ENCODE measurements at places on chromosomes 3 and 15.

- DNase-seq, result no peak
Measured at GRCh38 chr15:62539236-62539635, 374.2 kb upstream of the C2CD4B start.

- DNase-seq, result no peak
Measured at GRCh38 chr3:189975391-189975990, 145.2 kb downstream of the P3H2 start.

- peak; percentile 30 for DNase-seq
Measured at GRCh38 chr3:36944012-36944640, 728 bp downstream of the TRANK1 start.

GRCh38 chr3:159171333-159171732, 369.5 kb downstream of the MFSD1 start:
- DNase-seq, result no peak

DNA sequence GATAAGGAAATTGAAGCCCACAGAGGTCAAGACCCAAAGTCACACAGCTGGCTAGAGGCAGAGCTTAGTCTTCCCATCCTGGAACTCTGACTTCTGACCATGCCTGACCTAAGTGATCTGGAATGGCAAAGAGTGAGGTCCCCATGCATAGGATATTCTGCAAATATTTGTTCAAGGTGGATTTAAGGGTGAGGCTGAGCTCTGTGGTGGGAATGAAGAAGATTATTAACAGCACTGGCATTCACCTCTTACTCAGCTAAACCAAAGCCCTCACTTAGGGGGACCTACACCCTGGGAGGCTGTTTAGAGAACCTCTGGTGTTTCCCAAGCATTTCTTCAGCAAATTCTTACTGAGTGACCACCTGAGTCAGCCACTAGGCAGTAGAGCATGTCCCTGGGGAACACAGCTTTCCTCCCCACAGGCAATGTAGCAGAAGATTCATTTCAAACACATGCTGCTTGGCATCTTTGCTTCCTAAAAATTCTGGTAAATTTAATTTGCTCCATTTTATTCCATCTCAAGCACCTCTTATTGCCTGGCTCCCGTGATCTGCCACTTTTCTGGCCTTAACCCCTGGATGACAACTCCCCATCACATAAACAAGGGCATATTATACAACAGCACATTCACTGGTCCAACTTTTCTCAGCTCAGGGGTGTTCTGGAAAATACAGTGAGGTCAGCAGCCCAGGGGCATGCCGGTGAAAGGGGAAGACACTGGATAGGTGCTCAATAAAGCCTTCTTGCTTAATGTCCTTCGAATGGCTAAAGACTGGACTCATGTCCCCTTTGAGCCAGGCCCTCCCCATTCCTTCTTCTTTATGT, 176.0 kb downstream of the ABHD5 start:
- DNase-seq, result no peak

- DNase-seq, result no peak
Measured at GRCh38 chr3:127529346-127530188, 61.0 kb downstream of the TPRA1 start.

DNA sequence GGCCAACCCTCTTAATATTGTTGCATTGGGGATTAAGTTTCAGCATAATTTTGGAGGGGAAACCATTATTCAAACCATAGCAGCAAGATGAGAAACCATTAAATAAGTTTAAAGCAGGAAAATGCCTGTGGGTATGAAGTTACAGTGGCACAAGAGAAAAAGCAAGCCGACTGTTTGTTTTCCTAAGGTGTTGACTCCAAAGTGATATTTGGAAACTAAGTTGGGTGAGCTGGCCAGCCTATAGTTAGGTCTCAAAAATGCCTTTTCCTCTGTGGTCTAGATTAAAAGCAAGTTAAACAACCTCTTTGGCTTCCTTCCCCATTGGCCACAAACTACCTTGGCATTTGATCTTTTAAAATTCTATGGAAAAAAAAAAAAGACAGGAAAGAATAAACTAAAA, 419.8 kb upstream of the AZI2 start:
- DNase-seq, result no peak

GRCh38 chr3:48694610-48695392, 9.1 kb upstream of the NCKIPSD start:
- no peak for DNase-seq

DNA sequence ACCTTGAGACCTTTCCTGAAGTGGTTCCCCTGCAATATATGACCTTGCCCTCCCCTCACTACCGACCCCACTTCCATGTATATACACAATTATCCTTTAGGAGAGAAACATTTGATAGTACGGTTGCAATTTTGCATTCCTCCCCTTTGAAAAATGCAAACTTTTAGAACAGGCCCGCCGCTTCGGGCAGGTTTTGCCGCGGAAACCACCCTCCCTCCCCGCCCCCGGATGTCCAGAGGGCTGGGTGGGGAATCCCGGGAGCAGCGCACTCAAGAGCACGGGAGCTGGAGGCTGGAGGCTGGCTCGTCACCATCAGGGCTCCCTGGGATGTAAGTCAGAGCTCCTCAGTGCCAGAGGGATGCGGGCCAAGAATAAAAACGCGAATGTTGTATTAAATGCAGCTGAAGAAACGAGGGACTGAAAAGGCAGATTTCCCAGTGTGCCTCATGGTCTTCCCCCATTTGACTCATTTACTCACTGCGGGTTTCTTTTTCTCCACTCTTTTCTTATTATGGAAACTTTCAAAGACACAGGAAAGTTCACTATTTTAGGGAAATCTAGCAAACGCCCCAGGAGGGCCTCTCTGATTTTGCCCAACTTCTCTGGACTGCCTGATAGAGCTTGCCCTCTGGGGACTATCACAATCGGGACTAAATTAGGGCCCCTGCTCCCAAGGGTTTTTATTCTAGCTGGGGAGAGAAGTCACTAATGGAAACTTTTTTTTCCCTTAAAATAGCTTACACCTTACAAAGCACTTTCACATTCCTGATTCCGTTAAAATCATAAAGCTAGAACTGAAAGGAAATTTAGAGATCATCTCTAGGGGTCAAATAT, 2.9 kb upstream of the USP3 start:
- peak; percentile 82 for DNase-seq

- DNase-seq, result peak; percentile 69
Measured at GRCh38 chr15:32683906-32684584, 33.8 kb upstream of the GREM1 start.

DNA sequence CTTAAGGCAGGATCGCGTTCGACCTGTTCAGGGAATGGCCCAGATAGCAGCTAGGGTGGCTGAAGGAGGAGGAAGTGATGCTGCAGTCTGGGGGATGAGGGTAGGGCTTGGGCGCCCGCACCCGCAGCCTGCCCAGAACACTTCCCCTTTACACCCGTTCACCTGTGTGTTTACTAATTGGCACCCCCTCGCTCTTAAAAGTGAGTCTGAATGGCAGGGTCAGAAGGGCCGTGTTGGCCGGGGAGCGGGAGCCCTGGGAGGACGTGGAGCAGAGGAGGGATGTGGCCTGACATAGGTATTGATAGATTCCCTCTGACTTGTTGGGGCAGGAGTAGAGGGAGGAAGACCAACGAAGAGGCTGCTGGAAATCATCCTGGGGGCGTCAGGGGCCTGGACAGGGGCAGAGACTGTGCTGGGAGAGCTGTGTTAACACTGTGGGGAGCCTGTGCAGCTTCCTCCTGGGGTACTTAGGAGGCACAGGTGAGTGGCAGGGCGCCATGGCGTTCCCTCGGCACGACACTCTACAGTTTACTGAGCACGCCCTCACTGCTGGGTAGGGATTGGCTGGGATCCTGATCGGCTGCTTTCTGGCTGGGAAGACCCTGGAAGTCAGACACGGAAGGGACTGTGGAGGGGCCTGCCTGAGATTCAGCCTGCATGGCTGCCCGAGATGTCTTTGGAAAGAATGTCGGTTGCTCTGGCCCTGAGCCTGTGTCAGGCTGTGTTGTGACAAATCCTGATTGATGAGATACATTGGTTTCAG, 51.7 kb downstream of the SLC6A6 start:
- no peak for DNase-seq

DNA sequence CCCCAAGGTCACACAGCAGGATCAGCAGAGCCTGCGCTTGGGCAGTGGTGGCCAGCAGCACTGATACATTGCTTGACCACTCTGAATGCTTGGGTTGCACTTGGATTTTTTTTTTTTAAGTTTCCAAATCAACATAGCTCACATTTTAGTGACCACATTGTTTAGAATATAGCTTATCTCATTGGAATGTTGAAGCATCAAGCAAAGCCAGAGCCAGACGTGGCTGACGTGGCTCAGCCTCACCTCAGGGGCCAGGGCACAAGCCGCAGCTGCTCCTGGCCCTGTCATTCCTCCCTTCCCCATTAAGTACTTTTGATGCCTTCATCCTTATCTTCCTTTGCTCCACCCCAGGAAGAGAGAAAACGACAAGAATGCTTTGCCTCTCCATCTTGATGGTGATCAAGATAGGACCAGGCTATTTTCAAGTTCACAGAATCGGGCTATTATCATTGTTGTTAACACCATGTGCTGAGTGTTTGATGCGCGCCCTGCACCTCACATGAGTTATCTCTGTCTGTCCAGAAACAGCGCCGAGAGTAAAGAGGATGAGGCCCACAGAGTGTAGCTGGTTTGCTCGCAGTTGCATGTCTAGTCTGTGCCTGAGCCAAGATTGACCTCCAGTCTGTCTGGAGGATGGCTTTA, 75.8 kb downstream of the AAGAB start:
- peak; percentile 96 for DNase-seq

DNA sequence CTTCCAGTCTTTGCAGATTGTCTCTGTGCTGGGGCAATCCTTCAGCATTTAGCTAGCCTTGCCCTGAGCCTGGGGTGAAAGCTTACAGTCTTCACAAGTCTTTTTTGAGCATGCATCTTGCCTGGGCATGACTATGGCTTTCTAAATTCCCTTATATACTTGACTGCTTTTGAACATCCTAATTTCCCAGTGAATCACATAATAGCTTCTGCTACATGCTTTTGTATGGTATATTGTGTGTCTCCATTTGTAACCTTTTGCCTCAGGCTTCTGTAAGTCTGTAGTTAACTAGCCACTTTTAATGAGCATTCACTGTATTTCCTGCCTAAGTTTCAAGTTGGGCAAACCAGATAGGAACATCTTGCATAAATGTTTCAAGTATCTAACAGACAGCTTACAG, 76.8 kb downstream of the CHCHD4 start:
- no peak for DNase-seq

DNA sequence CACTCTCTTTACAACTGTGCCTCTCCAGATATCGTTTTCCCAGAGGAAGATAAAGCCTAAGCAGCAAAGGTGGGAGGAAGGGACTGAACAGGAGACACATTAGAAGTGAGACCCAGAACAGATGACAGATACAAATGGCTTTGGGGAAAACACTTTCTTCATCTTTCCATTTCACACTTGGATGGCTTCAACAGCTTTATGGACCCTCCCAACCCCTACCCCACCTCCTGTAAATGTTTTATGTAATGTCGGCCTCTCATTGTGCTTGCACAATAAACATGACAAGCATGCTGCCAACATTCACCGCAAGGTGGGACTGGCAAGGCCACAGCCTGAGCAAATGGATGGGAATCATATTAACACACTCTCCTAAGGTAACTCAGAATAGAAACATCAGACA, 1088.6 kb downstream of the TUSC7 start:
- no peak for DNase-seq

DNA sequence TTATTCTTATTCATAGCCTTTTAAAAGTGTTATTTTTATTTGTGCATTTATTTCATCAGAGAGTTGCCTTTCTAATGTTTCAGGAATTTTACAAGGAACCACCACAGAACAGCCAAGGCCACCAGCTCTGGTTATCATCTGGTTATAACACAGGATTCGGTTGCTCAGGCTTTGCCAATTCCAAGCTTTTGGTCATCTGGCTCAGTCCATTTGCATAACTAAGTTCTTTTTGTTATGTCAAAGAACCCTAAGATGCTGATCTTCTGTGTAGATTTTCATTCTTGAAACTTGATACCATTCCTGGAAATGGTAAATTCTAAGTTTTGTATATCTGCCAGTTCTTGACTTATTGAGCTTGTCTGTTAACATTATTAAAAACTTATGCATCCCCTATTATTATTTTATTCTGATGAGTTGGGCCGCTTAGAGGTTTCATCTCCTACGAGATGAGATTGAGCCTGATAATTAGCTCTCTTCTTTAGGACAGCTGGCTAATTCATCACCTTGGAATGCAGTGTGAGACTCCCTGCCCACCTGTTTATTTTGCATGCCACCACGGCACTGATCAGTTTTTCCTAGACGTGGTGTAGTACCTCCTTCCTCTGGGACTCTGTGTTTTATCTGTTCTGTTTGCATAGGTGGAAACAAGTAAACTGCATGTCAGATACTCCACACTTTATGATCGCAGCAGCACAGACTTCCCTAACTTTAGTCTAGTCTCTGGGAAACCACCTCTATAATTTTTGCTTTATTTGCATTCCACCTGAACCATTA, 264.8 kb downstream of the SLCO3A1 start:
- peak; percentile 26 for DNase-seq

DNA sequence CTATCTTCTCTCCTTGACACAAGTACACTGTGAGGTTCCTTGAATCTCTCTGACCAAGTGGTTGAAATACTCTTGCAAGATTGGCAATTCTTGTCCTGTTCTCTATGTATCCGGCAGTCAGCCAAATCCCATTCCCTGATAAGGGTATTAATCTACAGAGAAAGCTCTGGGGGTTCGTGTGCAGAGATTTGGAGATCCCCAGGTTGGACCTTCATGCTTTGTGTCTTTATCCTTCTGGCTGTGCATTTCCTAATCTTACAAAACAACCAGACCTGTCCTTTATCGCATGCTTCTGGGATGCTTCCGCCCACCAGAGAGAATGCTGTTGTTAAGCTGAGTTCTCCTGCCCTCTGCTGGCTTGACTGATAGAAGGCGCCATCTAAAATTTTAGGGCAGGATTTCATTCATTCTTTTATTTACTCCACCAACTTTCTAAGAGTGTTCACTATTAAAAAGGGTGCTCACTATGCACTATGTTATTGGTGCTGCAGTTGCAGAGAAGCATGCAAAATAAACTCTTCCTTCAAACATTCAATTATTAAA, 8.6 kb upstream of the SST start:
- DNase-seq, result peak; percentile 57

DNA sequence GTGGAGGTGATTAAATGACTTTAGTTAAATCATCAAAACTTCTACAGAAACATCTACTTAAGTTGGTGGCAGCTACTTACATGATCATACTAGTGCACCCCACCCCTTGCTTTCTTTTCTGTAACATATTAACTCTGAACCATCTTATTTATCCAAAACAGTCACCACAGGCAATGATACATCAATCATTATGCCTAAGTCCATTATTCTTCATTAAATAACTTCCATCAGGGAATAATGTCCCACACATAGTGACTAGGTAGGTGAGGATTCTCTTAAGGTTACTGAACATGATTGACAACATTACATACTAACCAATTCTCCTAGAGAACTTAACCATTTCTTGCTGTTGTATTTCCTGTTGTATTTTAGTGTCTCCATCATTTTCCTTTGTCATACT, 210.2 kb downstream of the NR1D2 start:
- no peak for DNase-seq

- no peak for DNase-seq
Measured at GRCh38 chr15:85324202-85324601, 56.2 kb upstream of the AKAP13 start.

DNA sequence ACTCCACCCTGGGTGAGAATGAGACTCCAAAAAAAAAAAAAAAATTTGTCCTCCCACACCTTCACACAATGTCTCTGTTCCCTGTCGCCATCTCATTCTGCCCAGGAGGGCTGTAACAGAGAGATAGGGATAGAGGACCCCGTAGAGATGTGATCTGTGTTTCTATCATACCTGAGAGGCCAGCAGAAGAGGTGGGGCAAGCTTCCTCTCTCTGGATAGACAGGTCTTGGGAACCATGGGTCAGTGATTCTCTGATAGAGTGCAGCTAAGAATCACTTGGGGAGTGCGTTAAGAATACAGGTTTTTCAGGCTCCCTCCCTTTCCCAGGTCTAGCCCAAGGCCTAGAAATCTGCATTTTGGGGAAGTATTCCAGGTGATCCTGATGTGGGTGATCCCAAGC, 8.3 kb downstream of the CA12 start:
- no peak for DNase-seq

GRCh38 chr3:31879365-31879764, 101.7 kb downstream of the OSBPL10 start:
- DNase-seq, result no peak

Measured in urothelium cell line (cell line).